IMR-90 (cell line): ENCODE measurements at places on chromosomes 3 and 15. TPM values are rescaled to one million over a fixed set of nuclear protein-coding genes. Genes with fewer than 3 reads are reported as not detected.

- no peaks in the 10 kb centered on the region for H3K27me3 ChIP-seq
- no peaks in the 10 kb centered on the region for H3K4me1 ChIP-seq
- H3K27ac ChIP-seq: no peak overlapping the region
- no peak for DNase-seq
- no peaks in the 10 kb centered on the region for H3K36me3 ChIP-seq
- H3K4me3 ChIP-seq: no peak overlapping the region
Observed at GRCh38 chr3:87987952-87988351, 70.9 kb downstream of the CGGBP1 start.

GRCh38 chr15:82044373-82045178 lies 1.2 kb downstream of the MEX3B start:
- no peaks in the 10 kb centered on the region for H3K27me3 ChIP-seq
- H3K27ac ChIP-seq: peak overlapping the region; percentile 90
- peak overlapping the region; percentile 92 for H3K4me3 ChIP-seq
- H3K36me3 ChIP-seq: peaks cover 14% of the 10 kb centered on the region; the same call in 1 of the 2 replicates

DNA sequence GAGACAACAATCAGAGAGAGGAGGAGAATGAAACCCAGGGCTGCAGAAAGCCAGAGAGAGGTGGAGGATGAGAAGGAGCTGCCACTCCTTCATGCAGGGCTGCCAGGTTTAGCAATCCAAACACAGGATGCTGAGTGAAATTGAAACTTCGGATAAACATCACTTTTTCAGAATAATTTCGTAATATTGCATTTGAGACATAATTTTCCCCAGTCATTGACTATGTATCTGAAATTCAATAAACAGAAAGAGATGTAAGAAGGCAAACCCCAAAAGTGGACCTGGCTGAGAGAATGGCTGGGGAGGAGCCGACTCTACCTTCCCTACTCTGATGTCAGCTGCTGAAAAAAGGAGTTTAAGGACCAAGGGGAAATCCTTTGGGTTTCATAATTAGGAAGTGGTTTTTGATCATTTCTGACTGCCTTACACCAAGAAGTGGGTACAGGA lies 33.8 kb downstream of the SLC9A9 start:
- H3K4me1 ChIP-seq: no peaks in the 10 kb centered on the region; the same call in 1 of the 2 replicates
- no peak overlapping the region for H3K4me3 ChIP-seq
- no peaks in the 10 kb centered on the region for H3K27me3 ChIP-seq
- H3K27ac ChIP-seq: no peak overlapping the region
- no peak for DNase-seq

GRCh38 chr15:92306663-92307062 lies 87.0 kb upstream of the ST8SIA2 start:
- DNase-seq: no peak
- no peak overlapping the region for H3K4me3 ChIP-seq
- no peaks in the 10 kb centered on the region for H3K36me3 ChIP-seq
- no peaks in the 10 kb centered on the region for H3K27me3 ChIP-seq
- H3K27ac ChIP-seq: no peak overlapping the region

- H3K4me3 ChIP-seq: no peak overlapping the region
- no peak for DNase-seq
- no peak overlapping the region for H3K27ac ChIP-seq
- H3K36me3 ChIP-seq: no peaks in the 10 kb centered on the region
- no peaks in the 10 kb centered on the region; the same call in none of the 2 replicates for H3K27me3 ChIP-seq
Observed at GRCh38 chr3:67044955-67045354, 46.8 kb downstream of the KBTBD8 start.

PTH1R gene
- total RNA-seq: under 0.01 and 0.18 TPM in 2 replicates

ZIC4 gene
- total RNA-seq: not detected in 2 replicates

DNA sequence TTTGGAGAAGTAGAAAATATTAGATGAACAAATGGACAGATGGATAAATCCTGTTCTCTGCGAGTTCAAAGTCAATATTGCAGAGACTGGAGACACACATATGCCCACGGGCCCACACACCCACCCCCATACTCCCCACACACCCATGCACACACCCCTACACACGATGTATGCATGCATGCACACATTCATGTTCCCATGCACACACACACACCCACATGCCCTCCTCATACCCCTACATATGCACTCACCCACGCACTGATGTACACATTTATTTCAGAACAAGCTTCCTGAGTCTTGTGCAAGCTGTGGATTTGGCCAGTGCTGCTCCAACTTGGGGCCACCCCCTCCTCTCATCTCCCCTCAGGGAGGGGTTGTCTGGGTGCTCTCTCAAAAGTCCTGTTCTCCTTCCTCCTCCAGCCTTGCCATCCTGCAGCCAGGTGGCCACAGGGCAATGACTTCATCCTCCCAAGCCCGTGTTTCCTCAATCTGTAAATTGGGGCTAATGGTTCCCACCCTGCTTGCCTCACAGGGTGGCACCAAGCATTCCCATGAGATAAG lies 16.4 kb downstream of the MAPKAPK3 start:
- no peaks in the 10 kb centered on the region for H3K27me3 ChIP-seq
- DNase-seq: no peak
- H3K4me1 ChIP-seq: no peaks in the 10 kb centered on the region
- H3K27ac ChIP-seq: no peak overlapping the region
- H3K36me3 ChIP-seq: no peaks in the 10 kb centered on the region

DNA sequence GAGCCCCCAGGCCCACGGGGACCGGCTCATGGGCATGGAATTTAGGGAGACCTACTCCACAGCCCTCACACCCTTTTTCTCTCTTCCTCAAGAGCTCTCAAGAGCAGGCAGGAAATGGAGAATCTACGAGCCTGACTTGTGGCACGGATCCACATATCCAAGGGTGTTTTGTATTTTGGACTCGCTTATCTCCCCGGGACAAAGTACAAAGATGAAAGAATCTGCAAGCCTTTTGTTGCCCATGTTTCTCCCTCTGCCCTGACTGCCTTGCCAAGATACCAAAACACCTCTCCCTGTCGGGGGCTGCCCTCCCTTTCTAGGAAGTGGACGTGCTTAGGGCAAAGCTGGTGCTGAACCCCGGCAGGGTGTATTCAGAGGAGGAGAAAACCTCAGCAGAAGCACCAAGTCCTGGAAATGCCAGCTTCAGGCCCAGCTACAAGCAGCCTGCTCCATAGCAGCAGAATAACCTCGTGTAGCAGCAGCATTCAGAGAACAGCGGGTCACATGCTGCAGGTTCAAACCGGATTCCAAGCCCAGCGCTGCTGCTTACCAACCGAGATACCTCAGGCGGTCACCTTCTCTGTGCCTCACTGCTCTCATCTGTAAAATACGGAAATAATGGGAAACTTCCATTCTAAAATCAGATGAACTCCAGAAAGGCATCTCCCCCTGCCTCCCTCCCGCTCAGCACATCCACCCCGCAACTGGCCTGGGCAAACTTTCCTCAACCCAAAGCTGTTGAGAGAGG lies 35.2 kb downstream of the DNASE1L3 start:
- no peak overlapping the region for H3K4me3 ChIP-seq
- peaks cover 17% of the 10 kb centered on the region for H3K36me3 ChIP-seq
- H3K4me1 ChIP-seq: peaks cover 7% of the 10 kb centered on the region

DUT gene
- total RNA-seq: 18.8 and 30.3 TPM in 2 replicates

DNA sequence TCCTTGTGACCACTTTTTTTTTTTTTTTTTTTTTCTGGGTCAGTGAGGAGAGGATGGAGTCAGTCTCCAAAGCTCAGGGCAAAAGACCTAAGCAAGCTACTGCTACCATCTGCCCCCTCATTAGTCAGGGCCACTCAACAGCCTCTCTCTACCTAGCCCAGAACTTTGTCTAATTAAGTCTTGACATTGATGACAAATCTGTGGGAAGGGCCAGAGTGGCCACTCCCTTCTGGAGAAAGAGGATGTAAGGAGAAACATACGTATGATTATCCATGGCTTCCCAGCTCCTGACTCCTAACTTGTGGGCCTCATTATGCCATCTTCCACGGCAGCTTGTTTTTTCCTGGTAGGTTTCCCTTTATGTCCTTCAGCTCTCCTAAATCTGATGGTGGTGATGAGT lies 37.9 kb downstream of the NR1I2 start:
- H3K27ac ChIP-seq: no peak overlapping the region
- DNase-seq: peak; percentile 6
- H3K36me3 ChIP-seq: peaks cover 2% of the 10 kb centered on the region; the same call in 1 of the 2 replicates
- no peak overlapping the region for H3K4me3 ChIP-seq

DNA sequence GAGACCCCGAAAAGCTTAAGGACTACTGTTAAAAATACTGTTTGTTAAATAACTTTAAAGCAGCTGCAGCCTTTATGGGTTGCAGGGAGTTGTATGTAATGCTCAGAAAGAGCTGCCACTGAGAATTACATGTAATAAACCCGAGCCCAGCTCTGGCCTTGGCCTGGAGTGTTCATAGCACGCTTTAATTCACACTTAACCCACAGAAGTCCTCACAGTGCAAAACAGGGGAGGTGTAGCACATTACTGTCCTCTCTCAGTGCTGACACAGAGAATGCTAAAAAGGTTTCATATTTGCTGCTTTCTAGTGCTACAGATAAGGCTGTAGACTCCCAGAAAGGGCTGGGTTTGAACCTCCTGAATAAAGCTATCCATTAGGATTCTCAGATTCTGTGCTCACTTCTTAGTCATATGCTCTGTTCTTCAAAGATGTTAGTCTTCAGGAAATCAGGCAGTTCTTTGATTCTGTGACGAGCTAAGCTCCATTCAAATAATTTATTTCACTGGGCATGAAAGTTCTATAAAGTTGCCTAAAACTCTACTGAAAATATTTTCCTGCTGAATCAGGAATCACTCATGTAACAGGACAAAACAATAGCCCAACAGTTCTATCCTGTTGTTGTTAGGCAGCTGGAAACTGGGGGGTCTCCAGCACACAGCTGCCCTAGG lies 108.0 kb downstream of the SENP2 start:
- peak; percentile 59 for DNase-seq
- H3K4me3 ChIP-seq: no peak overlapping the region
- no peak overlapping the region; the same call in 1 of the 2 replicates for H3K27ac ChIP-seq
- peaks cover 4% of the 10 kb centered on the region for H3K4me1 ChIP-seq
- H3K27me3 ChIP-seq: no peaks in the 10 kb centered on the region
- H3K36me3 ChIP-seq: peaks cover 16% of the 10 kb centered on the region
